ENCODE measurements at places on chromosomes 2 and 18.

- no peak for DNase-seq
These were observed 5.0 kb downstream of the ARID5A start for GRCh38 chr2:96541398-96542152.

DNA sequence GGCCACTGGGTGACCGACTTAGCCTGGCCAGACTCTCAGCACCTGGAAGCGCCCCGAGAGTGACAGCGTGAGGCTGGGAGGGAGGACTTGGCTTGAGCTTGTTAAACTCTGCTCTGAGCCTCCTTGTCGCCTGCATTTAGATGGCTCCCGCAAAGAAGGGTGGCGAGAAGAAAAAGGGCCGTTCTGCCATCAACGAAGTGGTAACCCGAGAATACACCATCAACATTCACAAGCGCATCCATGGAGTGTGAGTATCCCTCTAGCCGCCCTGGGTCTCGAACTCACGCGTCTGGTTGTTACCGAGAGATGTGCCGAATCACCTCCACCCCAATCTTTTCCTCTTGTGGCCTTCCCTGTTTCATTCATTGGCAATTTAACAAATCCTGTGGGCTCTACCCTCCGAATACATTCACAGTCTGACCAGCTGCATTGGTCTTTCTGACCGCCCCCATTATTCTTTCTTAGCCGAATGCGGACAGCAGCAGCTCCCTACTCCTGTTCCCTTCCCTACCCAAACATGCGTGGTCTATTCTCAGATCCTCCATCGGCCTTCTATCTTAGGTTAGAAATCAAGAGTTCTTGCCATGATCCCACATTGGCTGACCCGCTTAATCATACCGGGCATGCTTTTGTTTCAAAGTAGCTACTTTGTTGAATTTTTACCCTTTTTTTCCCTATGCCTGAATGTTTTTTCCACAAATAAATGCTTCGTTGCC is 631 bp downstream of the RPL31 start:
- DNase-seq, result peak; percentile 23

- no peak for DNase-seq
These were observed 229.4 kb upstream of the MMADHC start for GRCh38 chr2:149816756-149817551.

GRCh38 chr2:198127627-198128026 is 323.2 kb downstream of the PLCL1 start:
- DNase-seq, result peak; percentile 19

DNA sequence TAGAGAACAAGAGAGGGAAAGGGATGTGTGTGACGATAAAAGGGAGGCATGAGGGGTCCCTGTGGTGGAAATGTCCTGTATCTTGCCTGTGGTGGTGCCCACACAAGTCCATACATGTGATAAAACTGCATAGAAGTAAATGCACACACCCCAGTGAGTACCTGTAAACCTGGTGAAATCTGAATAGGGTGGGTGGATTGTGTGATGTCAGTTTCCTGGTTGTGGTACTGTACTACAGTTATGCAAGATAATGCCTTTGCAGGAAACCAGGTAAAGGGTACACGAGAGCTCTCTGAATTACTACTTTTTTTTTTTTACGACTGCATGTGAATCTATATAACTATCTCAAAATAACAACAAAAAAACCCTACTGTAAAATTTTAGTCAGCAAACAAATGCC is 22.1 kb downstream of the SERPINE2 start:
- DNase-seq, result no peak

DNA sequence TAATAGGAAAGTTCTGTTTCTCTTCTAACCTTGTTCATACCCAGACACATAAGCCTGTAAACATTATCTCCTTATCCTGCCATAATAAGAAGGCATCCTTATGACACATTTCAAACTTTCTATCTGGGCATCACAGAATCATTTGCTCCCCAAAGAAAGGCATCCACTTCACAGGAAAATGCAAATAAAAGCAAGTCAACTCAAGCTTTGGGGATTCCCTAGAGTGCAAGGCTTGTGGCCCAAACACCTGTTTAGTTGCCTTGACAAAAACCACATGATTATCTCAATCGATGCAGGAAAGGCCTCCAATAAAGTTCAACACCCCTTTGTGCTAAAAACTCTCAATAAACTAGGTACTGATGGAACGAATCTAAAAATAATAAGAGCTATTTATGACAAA is 195.7 kb upstream of the GALNT5 start:
- DNase-seq, result no peak
